ENCODE measurements at places on chromosomes 1 and 21.

- no peak for DNase-seq
Measured at GRCh38 chr1:207579436-207579799, 65.5 kb upstream of the CR1L start.

- no peak for DNase-seq
Measured at GRCh38 chr1:245121523-245121922, 33.3 kb upstream of the KIF26B start.

GRCh38 chr1:41626616-41627375 lies 142.3 kb upstream of the EDN2 start:
- peak; percentile 48 for DNase-seq

DNA sequence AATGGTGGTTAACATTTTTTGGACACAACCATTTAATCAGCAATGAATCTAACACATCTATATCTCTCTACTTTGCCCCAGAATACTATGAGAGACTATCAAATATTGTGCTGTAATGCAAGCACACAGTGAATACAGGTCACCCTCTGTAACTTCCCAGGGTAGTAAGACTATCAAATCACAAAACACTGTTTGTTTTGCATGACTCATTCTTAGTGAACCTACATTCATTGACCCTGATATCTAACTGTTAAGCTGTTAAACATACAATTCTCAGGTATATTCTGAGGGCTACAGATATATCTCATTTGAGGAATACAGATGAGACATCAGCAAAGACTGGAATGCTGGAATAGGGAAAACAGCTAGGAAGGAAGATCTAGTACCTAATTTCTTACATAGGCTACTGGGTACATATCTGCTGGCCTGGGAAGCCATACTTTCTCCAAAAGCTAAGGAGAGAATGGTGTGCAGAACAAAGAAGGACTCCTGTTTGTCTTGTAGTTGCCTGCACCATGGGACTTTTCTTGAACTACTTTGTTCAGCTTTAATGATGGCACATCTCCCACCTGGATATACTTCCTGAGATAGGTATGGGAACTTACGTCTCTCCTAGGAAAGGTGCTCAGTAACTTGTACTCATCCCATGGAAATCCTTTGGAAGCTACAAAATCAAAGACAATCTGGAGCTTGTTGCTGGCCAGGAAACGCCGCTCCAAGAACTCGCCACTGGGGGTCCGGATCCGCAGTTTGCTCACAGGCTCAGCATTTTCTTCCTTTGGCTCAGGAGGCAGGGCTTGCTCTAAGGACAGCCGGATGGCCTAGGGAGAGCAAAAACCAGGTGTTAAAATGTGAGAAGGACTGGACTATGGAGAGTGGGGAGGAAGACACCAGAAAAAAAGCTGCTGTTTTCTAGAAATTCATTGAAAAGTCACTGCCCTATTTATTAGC lies 51.9 kb upstream of the DMRTA2 start:
- no peak for DNase-seq

- no peak for DNase-seq
Measured at GRCh38 chr1:22500058-22500457, 48.4 kb downstream of the ZBTB40 start.

- DNase-seq, result no peak
Measured at GRCh38 chr21:25986928-25987327, 183.6 kb downstream of the APP start.

DNA sequence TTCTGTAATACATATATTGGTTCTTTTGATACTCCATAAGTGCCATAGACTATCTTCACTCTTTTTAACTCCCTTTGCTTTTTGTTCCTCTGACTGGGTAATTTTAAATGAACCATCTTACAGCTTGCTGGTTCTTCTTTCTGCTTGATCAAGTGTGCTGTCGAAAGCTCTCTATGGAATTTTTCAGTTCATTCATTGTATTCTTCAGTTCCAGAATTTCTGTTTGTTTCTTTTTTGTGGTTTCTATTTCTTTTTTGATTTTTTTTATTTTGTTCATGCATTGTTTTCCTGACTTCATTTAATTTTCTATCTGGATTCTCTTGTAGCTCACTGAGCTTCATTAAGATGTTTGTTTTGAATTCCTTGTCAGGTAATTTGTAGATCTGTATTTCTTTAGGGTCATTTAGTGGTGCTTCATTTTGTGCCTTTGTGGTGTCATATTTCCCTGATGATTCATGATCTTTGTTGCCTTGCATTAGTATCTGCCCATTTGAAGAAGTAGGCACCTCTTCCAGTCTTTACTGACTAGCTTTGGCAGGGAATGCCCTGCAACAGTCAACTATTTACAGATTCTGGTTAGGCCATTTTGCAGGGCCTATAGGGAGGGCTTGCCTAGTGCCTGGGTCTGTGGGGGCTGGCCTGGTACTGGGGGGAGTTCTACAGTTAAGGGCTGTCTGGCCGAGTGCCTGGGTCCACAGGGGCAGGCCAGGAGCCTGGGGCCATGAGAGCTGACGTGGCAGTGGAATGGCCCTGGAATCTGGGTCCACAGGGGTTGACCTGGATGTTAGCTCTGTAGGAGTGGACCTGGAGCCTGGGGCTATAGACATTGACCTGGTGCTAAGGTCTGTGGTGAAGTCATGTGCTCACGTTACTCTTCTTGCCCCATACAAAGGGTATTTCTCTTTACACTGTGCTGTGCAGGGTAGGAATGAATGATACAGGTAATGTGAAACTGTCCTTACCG lies 89.7 kb downstream of the MAGI3 start:
- DNase-seq, result no peak

DNA sequence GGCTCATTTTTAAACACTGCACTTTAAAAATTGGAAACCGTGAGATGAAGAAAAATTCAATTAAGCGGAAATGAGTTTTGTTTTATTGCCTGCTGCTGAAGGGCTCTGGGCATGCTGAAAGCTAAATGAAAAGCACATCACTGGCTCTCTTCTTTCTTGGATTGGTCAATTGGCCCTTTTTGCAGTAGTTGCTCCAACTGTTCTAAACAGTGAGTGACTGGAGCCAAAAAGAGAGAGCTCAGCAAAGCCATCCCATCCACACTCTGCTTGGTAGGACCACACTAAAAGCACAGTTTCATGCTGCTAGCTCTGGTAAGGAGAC lies 48.1 kb downstream of the LHX4 start:
- no peak for DNase-seq

- no peak for DNase-seq
Measured at GRCh38 chr1:196393282-196393681, 215.0 kb downstream of the KCNT2 start.

- no peak for DNase-seq
Measured at GRCh38 chr1:16396591-16396990, 29.5 kb downstream of the SZRD1 start.

- DNase-seq, result no peak
Measured at GRCh38 chr1:191615101-191615821, 543.0 kb upstream of the RGS18 start.

DNA sequence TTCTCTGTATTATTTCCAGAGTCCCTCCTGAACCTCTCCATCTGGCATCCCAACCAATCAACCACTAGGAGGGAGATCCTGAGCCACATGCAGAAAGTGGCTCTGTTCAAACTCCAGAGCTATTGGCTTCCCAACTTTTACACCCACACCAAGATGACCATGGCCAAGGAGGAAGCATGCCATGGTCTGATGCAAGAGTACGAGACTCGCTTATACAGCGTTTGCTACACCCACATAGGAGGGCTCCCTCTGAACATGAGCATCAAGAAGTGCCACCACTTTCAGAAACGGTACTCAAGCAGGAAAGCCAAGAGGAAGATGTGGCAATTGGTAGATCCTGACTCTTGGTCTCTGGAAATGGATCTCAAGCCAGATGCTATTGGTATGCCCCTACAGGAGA lies 23.6 kb downstream of the RGSL1 start:
- no peak for DNase-seq
